ENCODE measurements at places on chromosomes 5 and 9.

GRCh38 chr9:127204771-127205470 is 59.7 kb upstream of the GARNL3 start:
- DNase-seq: peak; percentile 75

DNA sequence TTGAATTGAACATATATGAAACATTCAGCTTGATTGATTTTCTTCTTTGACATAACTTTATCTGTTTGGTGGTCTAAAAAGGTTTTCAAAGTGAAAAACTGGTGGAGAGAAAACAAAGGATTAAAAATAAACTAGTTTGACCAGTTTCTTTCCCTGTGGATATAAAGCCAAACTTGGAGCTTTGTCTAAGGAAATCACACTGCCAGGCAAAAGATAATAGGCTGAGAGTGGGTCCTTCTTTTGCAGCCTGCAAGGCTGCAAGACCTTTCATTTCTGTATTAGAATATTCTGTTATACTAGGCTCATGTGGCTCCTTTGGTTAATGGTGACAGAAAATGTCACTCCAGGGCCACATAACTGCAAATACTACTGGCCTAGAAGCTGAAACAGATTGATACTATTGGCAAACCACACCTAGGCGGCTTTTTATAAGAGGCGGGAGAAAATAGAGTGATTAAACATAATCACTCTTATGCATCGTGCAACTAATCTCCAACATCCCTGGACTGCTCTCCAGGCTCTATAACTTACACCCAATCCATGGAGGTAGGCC is 129.1 kb upstream of the ZNF462 start:
- no peak for DNase-seq

- DNase-seq: no peak
Observed at GRCh38 chr5:146283344-146283761, 55.3 kb upstream of the POU4F3 start.

GRCh38 chr5:717143-717542 is 24.0 kb upstream of the TPPP start:
- no peak for DNase-seq

- DNase-seq: no peak
Observed at GRCh38 chr9:83934569-83935275, 13.5 kb upstream of the KIF27 start.

Data from NCI-H2171 treated with DMSO at 0.1 percent for 48 hours (cell line).